ENCODE measurements at places on chromosomes 1 and 21.

DNA sequence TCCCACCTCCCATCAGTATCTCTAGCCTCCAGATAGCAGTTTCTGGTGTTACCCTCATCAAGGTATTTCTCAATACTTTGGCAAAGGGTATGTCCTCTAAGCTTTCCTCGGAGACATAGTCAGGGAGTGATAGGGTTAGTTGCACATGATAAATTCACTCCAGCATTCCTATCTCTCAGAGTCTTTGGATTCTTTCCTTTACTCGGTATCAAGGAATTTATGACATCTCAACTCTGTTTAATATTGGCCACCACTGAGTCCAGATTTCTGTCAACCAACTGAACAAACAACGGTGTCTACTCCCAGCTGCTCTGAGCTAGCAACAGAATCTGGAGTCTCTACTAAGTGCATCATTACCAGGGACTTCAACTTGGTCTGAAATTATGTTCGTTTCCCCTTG lies 233.4 kb downstream of the TM2D1 start:
- DNase-seq = no peak

- no peak for DNase-seq
These were observed 1592.9 kb downstream of the MRPL39 start for GRCh38 chr21:24014381-24014780.

DNA sequence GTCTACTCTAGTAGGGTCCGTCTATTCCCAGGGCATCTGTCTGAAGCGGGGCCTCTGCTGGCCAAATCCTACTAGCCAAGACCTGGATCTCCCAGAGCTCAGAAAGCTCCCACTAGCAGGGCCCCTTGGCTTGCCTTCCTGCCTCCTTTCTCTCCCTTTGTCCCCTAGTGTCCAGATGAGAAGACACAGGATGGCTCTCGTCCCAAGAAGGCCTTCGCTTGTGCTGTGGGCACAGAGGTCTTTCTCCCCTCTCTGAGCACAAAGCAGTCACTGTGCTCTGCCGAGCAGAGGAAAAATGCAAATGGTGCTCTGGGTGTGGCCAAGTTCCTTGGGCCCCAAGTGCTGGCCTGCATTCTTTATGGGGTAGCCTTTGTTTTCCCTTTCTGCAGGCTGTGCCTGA lies 13.0 kb upstream of the GPR137B start:
- no peak for DNase-seq

DNA sequence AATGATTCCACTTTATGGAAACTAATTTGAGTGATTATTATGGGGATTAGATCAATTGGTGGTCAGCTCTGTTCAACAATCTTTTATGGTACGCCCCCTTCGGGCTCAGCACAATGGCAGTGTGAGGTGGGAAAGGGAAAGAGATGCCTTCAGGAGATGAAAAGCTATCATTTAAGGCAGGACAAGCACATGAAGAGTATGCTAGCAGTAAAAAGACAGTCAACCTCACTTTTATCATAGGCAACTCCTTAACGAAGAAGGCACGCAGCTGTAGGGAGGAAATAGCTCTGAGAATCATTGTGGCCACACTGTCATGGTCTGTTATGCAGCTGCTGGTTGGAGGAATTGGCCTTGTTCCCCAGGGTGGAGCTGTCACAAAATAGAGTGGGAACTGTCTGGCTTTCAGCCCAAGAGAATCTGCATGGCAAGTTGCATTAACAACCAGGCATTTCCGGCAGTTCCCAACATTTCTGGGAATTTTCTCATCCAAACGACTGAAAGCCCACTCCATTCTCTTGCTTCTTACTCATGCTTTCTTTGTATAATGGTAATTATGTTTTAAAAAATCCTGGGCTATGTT lies 54.4 kb upstream of the BCL10 start:
- DNase-seq = peak; percentile 80

DNA sequence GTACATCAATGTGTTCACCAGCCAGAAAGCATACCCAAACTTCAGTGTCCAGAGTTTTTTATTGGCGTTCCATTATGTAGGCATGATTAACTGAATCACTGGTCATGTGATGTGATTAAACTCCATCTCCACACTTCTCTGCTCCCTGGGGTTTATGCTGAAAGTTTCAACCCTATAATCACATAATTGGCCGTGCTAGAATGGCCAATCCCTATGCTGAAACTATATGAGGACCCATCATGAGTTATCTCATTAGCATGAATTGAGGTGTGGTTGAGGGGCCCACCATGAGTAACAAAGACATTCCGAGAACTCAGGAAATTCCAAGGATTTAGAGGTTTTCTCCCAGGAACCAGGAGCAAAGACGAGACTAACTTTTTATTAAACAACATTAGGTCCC lies 31.8 kb upstream of the FBXO28 start:
- DNase-seq = no peak

GRCh38 chr1:203152158-203153034 lies 23.2 kb downstream of the MYBPH start:
- DNase-seq = no peak
